SJCRH30 (cell line): ENCODE measurements at places on chromosomes 13 and 19.

DNA sequence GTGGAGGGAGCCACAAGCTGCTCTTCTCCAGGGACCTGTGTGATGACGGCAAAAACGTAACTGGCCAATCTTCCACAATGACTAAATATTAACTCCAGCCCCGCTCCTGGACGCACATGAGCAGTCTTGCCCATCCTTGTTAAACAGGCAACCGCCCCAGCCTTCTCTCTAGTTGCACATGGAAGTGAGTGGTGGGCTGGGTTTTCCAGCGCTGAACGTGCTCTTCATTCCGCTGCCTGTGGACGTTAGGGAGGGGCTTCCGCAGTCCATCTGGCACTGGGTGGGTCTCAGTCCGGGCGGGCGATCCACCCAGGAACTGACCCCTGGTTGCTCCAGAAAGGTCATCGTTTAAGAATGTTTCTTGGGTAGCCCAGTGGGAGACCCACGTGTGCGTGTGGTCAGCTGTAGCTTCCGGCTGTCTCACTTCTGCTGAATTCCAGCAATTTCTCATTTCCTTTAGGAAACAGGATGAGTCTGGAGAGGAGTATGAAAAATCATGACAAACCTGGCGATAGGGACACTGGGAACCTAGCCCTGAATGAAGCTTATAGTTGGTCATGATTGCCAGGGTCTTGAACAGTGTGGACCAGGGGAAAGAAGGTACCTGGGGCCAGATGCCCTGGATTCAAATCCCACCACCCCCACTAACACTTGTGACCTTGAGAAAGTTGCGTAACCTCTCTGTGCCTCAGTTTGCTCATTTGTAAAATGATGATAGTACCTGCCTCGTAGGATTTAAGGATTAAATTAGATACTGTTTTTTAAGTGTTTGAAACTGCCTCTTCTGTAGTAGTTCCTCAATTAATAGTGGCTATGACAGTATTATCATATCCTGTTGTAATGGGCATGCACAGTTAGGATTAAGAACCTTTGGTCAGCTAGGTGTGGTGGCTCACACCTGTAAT is 92.6 kb downstream of the SIPA1L3 start:
- peak; percentile 20 for DNase-seq

DNA sequence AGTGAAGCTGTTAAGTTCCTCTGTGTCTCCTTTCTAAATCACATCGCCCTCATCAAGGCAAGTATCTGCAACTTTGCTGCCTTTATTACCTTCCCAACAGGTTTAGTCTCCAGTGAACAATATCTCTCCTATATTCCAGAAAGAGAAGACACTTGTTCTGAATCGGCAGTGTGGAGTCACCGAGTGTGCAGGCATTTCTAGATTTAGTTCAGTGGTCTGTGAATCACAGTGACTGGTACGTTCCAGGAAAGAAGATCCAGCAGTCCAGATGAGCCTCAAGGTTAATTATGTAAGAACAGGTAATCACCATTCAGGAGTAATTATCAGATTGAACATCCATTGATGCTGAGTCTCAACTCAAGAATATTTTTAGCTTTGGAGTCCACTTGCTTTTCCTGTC is 497.0 kb downstream of the FOXO1 start:
- DNase-seq = no peak

DNA sequence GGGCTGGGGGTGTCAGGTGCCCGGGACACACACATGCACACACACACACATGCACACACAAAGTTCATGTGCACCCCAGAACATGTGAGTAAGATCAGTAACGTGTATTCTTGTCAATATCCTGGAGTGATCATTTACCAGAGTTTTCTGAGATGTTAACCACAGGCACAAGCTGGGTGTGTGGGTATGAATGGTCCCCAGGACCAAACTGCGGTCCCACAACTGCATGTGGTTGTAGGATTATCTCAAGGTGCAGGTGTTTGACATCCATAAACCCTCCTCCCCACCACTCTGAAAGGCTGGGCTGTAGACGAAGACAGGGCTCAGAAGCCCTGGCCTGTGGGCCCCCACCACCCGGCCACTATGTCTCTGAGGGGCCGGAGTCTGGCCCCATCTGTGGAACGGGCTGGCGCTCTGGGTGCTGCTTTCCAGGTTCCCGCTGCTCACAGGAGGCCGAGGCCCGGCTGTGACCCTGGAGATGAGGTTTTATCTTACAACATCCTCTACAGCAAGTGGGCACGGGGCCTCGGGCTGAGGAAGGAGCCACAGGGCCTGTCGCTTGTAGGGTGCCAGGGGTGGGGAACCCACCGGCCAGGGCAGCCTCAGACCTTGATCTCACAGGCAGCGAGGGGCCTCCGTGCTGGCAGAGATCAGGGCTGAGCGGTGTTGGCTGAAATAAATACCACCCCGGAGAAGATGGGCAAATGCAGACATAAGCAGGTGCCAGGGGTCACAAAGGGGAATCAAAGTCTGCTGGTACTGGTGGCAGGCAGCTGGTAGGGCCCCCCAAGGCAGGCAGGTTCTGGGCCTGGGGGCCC is 4.3 kb downstream of the F2RL3 start:
- DNase-seq = no peak

DNA sequence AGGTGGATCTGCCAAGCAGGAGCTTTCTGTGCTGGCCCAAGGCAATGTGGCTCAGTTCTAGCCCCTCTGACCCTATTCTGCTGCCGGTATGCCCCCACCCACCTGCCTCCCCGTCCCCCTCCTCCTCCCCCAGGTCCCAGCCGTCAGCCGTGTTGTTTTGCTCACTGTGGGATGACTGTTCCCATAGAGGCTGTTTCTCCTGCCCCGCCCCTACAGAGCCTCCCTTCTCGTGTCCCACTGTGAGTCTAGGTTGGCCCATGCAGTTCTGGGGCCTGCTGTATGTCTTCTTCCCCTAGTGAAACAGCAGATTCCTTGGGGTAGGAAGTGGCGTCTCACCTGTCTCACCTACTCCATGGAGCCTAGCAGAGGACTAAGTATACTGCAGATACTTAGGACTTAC is 48.8 kb downstream of the ATP11A start:
- DNase-seq = no peak

- DNase-seq = no peak
Measured at GRCh38 chr13:20499986-20500385, 25.7 kb downstream of the CRYL1 start.

DNA sequence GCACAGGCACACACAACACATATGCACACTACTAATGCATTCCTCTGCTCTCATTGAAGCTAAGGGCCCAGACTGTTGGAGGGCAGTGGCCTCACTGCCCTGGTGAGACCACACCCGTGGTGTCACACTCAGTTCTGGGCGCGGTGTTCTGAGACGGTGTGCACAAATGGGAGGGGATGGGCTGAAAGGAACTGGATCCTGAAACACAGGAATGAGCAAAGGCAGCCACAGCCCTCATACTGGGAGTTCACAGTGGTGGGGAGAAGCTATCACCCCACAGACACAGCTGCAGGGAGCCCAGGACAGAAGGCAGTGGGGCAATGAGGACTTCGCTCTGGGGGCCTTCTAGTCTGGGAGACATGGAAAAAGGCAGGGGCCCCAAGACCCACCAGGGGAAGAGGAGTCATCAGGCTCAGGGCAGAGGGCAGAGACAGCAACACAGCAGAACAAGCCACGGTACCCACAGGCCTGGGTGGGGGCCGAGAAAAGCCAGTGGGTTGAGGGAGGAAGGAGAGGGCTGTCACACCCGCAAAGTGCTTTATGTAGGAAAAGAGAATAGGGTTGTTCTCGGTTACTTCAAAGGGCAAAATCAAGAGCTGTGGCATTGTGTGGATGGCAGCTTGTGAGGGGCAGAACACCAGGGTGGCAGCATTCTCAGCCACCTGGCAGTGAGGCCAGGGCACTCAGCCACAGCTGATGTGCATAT is 75.4 kb upstream of the GPR183 start:
- no peak for DNase-seq

DNA sequence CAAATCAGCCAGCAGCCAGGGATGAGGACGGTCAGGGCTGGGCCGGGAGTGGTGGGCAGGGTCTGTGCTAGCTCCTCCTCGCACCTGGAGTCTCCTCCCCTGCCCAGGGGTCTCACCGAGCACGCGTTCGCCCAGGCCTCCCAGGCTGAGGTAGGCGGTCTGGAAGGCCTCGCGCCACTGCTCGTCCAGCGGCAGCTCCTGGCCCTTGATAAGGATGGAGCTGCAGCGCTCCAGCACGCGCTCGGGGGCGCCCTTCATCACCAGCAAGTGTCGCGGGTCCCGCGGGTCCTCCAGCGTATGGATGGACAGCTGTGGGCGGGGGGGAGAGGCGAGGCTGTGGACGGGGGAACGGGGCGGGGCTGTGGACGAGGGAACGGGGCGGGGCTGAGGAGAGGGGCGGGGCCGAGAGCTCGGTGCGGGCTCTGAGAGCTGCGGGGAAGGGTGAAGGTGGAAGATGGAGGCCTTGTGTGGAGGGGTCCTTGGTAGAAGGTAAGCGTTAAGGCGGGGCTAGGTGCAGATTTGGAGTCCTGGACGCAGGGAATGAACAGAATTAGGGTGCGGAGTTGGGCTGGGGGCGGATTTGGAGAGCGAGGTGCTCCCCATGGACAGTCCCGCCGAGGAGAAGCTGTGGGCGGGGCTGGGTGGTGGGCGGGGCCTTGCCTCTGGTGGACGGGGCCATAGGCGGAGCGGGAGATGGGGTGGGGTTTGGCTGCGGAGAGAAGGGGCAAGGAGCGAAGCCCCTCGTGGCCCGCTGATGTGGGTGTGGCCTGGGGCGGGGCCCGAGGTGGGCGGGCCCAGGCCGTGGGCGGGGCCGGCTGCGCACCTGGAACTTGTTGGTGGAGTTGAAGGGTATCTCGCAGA is 5.7 kb downstream of the ATP4A start:
- DNase-seq = peak; percentile 79

GRCh38 chr19:55670280-55671053 is 4.6 kb upstream of the EPN1 start:
- DNase-seq = peak; percentile 35

GRCh38 chr13:30030141-30030750 is 179.8 kb upstream of the UBL3 start:
- DNase-seq = no peak

DNA sequence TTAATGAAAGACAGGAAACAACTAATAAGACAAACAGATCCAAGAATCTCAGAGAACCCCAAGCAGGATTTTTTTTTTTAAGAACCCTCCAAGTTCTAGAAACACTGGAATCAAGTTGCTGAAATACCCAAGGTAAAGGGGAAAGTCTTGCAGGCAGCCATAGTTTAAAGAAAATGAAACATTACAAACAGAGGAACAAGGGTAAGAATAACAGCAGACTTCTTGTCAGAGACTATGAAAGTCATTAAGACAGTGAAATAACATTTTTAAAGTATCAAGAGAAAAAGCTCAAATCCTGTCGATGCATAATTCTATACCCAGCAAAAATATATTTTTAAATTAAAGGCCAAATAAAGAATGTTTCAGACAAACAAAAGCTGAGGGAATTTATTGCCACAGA is 67.1 kb downstream of the WASF3 start:
- DNase-seq = no peak

GRCh38 chr13:40657951-40658350 is 8.5 kb downstream of the FOXO1 start:
- no peak for DNase-seq

- no peak for DNase-seq
Measured at GRCh38 chr19:33734913-33735312, 61.8 kb upstream of the KCTD15 start.

- no peak for DNase-seq
Measured at GRCh38 chr13:110151462-110151861, 155.5 kb downstream of the COL4A1 start.

GRCh38 chr19:33133438-33134031 is 1.6 kb downstream of the WDR88 start:
- no peak for DNase-seq

DNA sequence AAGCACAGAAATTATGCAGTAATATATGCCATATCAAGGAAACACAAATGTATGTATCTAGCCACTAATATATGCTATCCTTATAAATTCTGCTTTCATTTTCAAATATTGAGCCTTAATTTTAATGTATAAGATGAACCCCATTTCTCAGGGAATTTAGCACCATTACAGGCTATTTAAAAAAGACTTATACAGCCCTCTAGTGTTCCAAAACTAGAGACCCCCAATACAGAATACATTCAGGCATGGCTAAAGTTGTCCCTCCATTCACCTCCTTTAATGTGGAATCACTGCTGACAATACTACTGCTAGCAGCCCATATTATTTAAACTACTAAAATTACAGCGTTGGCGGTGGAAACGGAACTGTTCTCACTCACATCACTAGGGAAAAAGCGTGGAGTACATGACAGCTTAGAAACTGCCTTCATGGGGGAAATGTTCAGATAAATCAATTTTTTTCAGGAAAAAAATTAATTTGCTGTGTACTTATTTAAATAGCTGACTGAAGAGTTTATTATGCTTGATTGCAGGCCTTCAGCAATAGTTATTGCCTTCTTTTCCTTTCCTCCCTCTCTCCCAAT is 541.0 kb downstream of the PCDH9 start:
- peak; percentile 30 for DNase-seq

- no peak for DNase-seq
Measured at GRCh38 chr13:113116871-113117271, 5.7 kb upstream of the F10 start.

DNA sequence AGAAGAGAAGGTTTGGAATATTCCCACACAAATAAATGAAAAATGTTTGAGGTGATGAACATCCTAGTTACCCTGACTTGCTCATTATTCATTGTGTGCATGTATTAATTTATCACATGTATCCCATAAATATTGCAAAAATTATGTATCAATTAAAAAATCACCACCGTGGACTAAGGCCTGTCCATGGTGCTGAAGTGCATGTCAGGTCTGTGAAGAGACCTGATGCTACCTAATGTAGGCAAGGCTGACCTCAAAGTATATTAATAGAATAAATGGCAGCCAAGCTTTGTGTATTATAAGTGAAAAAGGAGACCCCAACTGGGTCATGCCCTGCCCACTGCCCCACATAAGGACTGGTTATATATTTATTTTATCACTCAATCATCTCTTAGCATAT is 34.4 kb upstream of the ZNF835 start:
- DNase-seq = no peak

DNA sequence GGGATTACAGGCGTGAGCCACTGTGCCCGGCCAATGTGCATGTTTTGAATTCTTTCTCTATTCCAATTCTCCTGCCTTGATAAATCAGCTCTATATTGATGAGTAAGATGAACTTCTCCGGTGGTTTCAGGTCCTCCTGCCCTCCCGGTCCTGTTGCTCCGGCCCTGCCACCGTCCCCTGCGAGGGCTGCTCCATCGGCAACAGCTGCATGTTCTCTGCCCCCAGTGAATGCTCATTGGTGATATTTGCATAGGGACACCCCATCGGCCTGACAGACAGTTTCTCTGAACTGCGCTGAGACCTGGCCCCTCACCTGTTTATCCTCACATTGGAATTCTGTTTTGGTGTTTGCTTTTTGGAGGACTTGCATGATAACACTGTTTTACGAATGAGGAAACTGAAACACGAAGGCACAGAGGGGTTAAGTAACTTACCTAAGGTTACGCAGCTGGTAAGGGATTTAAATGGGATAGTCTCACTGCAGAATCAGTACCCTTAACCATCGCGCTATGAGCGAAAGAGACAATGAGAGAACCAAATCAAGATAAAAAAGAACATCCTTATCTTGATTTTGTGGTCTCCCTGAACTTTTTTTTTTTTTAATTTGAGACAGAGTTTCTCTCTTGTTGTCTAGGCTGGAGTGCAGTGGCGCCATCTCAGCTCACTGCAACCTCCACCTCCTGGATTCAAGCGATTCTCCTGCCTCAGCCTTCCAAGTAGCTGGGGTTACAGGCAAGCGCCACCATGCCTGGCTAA is 32.2 kb downstream of the ZNF557 start:
- no peak for DNase-seq
